Amniotic epithelial cell (primary cell): ENCODE measurements at places on chromosomes 3 and 15.

DNA sequence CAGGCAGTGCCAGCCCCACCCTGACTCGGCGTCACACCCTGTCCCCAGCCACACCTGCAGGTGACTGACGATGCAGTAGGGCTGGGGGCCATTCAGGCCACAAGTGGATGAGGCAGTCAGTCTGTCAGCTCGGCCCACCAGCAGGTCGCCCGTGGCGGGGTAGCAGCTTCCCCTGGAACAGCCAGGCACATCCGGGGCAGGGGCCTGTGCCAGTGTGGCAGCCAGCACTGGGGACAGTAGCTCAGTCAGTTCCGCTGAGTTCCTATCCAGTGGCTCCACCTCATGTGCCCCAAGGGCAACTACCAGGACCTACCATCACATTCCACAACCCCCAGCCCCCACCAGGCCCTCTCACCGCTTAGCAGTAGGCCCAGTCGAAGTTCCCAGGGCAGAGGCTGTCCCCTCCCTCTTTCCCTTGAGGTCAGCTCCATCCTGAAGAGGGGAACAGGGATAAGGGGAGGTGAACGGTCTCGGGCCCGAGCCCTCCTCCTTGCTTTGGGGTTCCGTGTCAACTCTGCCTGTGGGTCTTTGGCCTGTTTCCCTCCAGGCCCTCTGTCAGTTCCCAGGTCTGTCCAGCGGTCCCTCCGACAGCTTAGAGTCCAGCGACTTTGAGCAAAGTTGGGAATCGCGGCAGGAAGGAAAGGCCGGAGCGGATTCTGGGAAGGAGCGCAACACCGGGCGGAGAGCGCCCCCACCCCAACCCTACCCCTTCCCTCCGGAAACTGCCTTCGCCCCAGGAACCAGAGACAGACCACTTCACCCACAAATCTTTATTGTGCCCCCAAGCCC lies at the start of gene LAMB2:
TSS of gene LAMB2 (minus strand) at position 614 of the 789 bp plus-strand sequence. CDS start at position 431, 183 bp downstream.
- DNase-seq = peak; percentile 69

- DNase-seq = no peak
These were observed 36.3 kb upstream of the SGO1 start for GRCh38 chr3:20222274-20222673.

GRCh38 chr3:8020047-8020841 lies 481.4 kb upstream of the LMCD1 start:
- no peak for DNase-seq

- DNase-seq = no peak
These were observed 207.3 kb downstream of the CHL1 start for GRCh38 chr3:403826-404225.

DNA sequence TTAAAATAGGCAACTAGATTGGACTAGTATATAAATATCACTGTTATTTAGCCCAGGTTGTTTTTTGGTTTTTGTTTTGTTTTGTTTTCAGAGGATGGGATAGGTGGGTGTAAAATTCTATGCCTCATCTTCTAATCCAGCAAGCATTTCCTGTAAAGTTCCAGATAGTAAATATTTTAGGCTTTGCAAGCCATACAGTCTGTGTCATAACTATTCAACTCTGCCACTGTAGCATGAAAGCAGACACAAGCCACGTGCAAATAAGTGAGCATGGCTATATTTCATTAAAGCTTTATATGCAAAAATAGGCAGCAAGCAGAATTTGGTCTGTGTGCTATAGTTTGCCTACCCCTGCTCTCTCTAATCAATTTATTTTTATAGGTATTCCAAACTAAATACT lies 657.3 kb upstream of the TGFBR2 start:
- peak; percentile 21 for DNase-seq

DNA sequence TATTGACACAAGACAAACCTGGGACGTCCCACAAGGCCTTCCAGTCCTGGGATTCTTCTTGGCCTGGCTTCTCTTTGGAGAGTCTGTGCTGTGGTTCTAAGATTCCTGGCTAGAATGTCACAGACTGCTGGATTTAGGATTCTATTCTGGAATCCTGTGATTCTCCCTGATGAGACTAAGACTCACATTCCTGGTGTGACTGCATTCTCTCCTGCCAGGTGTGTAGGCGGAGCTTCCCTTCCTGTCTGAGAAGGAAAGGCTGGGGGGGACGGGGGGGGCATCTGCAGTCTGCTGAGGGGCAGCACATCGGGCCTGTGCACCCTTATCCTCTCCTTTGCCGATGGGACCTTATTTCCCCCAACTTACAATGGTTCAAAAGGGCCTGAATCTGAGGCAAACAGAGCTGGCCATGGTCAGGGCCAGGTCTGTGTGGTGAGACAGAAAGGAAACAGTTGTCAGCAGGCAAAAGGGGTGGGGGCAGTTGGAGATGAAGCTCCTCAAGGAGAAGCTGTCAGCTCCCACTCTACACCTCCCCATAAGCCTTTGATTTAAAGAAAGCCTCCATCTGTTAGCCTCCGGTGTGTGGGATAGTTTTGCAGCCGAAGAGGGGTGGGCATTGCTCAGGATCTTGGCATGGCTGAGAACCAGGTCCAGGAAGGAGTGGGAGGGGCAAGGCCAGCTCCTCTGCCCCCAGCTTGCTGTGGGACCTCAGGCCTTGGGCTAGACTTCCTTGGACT lies 30.9 kb downstream of the VIPR1 start:
- DNase-seq = no peak

GRCh38 chr3:183613366-183614285 lies 21.8 kb upstream of the KLHL24 start:
- peak; percentile 23 for DNase-seq

DNA sequence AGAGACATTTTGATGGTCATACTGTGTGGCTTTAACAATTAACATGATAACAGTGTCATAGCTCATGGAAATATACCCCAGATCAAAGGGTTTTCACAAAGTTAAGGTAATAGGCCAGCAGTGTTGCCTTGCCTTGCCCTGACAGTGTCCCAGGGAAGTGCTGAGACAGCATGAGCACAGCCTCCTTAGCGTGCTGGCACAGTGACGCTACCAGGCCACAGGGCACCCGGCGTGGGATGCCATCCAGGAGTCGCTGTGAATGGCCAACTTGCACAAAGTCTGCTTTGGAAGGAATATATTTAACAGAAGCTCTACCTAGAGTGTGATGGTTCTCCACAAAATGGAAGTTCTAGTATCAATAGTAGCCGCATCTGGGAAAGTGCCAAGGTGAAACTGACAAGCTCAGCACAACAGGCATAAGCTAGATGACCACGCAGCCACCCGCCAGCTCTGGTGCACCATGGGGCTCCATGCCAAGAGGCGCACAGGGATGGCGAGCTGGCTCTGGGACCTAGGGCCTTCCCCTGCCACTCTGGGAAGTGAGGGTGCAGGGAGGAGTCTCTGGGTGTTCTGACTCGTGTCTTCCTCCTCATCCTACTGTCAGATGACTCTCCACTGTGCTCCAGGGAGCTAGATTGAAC lies 86.2 kb downstream of the GABRB3 start:
- no peak for DNase-seq

DNA sequence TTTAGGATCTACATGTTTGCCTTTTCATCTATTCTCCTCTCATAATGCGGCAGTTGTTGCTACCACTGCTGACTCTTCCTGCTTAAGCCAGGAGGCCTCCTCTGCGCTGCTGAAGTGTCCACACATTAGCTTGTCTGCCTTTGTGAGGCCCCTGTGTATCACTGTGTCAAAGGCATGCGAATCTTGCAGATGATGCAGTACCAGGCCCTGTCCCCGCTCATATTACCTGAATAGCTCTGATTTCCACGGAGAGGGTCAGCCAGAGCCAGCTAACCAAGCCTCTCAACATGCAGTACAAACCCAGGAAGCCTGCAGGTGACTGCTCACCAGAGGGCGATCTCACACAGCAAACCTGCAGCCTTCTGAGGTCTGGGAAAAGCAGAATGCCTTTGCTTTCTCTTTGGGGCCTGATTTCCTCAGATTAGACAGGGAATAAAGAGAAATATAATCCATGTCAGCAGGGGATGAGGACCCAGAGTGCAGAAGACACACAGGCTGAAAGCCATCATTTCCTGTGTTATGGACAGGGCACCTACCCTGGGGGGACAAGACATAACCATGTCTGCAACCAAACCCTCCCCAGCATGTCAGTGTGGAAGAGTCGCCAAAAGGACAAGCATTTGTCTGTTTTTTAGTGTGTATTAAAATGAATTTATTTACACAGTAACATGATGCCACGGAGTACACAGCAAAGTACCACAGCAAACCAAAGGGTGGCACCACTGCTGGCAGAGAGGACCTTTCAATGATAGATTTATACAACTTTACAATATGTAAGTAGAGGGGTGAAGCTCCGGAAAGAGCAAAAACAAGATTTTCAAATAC lies 36.8 kb upstream of the TSPAN3 start:
- DNase-seq = peak; percentile 60

DNA sequence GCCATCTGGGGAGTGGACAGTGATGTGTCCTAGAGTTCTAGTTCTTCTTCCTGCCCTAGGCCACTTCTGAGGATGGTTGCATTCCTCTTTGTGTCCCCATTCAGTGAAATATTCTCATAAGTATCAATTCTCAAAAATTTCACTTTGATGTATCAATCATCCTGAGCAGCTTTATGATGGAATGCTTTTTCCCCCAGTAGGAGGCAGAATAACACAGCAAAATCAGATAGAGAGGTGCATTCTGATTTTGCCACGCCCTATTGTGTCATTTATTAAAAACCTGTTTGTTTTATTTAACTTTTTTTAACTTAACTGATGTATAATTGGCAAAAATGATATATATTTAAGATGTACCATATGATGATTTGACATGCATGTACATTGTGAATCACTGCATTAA lies 656.0 kb upstream of the GRM7 start:
- no peak for DNase-seq

- no peak for DNase-seq
These were observed 362.8 kb downstream of the ULK4 start for GRCh38 chr3:41599127-41599484.

- DNase-seq = no peak
These were observed 307.9 kb downstream of the TLE3 start for GRCh38 chr15:69789648-69790393.

GRCh38 chr3:24237971-24238706 lies 256.5 kb downstream of the THRB start:
- DNase-seq = peak; percentile 95

GRCh38 chr3:129614435-129614834 lies 8.0 kb upstream of the PLXND1 start:
- no peak for DNase-seq

DNA sequence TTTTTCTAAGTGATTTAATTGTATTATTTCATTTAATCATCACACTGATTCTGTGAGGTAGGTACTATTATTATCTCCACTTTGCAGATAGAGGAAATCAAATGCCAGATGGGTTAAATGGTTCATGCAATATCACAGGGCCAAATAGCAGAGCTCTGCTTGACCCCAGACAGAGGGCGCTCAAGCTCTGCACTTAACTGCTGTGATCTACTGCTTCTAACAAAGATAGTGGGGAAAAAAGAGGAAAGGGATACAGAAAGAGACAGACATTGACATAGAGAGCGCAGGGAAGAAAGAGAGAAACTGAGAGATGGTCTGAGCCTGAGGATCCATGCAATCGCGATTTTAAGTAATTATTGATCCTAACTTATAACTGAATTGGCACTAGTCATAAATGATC lies 279.1 kb upstream of the THRB start:
- DNase-seq = peak; percentile 62

- DNase-seq = peak; percentile 100
These were observed 28.4 kb downstream of the CCDC12 start for GRCh38 chr3:46947981-46948791.

DNA sequence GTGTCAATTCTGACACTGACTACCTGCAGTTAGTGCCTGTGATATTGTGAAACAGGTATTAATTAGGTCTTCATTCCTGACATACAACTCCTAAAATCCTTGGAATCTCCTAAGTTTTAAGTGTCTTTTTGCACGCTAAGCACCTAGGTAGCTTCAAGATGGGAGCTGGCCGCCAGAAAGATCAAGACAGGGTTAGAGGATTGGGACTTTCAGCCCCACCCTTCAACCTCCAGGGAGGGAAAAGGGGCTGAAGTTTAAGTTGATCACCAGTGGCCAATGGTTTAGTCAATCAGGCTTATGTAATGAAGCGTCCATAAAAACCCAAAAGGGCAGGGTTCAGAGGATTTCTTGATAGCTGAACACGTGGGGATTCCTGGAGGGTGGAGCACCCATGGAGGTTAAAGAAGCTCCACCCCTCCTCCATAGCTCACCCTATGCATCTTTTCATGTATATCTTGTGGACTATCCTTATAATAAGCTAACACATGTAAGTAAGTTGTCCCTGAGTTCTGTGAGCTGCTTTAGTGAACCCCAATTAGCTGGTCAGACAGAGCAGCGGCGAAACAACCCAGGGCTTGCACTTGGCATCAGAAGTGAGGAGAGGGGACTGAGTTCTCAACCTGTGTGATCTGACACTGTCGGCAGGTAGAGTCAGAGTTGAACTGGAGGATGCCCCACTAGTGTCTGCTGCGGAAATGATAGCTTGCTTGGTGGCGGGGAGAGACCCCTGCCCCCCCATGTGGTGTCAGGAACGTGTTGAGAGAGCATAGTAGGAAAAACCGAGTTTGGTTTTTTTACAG lies 12.8 kb upstream of the SRP14 start:
- no peak for DNase-seq
